ENCODE measurements at places on chromosomes 7 and 10.

- DNase-seq: no peak
Observed at GRCh38 chr7:17236603-17237002, 61.8 kb upstream of the AHR start.

- DNase-seq: no peak
Observed at GRCh38 chr7:81170291-81170690, 251.4 kb upstream of the SEMA3C start.

DNA sequence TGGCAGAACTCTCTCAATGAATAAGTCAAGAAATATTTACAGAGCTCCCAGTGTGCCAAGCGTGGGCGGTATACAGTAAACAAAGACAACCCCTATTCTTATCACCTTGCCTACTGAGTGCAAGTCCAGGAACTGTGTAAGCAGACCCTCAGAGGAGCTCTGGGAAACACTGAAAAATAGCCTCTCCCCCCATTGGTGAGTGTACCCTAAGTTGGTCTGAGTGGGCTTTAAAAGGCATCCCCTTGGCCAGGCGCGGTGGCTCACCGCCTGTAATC lies 1.2 kb downstream of the DYDC2 start:
- DNase-seq: no peak

- no peak for DNase-seq
Observed at GRCh38 chr10:92208736-92209135, 82.1 kb downstream of the CPEB3 start.

- no peak for DNase-seq
Observed at GRCh38 chr10:558364-558763, 131.1 kb downstream of the DIP2C start.

DNA sequence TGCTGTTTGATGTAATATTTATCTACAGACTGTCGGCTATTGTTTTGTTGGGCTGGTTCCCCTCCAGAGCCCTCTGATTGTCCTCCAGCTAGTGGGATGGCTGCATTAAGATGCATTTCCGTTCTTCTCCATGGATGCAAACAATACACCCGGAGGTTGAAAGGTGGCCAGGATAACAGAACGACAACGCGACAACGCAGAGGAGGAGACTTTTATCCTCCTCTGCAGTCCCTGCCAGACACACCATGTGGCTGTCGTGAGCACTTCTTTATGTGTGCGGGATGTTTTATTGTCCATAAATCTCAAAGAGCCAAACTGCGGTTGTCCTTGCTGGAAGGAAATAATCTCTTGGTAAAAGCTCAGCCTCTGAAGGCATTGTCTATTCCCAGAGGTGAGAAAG lies 39.1 kb upstream of the TCERG1L start:
- no peak for DNase-seq

DNA sequence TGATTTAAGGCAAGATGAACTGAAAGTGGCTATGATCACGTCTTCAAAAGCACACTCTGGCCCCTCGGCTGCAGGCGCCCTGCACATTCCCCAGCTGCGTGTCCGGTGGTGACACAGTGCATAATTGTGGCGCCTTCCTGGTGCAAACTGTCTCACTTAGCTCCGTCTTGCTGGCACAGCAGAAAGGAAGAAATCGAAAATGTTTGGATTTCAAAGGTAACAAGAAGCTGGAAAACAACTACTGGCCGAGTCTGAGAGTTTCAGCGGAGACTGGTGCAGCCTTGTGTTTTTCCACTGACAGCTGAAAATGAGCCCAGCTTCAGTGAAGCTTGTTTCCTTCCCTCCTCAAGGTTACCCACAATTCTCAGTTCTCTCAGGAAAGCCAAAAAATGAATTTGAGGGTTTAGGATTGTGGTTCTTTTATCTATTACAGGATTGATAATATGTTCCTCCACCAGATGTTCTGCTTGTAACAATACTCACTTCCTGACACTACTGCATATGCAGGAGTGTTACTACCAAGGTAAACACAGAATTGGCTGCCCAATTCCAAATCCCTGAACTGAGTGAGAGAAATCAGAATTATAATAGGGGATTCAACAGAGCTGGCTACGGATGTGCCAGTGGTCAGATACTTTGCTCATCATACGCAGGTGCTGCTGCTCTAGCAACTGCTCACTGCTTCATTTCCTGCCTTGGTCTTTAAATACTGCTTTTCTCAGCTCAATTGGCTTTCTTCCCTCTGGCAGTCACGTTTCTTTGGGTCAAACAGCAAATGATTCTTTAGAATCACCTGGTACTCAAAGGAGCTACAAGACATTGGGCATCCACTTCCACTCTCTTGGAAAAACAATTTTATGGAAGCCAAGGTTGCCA lies 63.7 kb downstream of the TRUB1 start:
- no peak for DNase-seq
